ENCODE measurements at places on chromosomes 1 and 21.

GRCh38 chr1:12178511-12178910 lies 11.7 kb downstream of the TNFRSF1B start:
- no peak for DNase-seq

DNA sequence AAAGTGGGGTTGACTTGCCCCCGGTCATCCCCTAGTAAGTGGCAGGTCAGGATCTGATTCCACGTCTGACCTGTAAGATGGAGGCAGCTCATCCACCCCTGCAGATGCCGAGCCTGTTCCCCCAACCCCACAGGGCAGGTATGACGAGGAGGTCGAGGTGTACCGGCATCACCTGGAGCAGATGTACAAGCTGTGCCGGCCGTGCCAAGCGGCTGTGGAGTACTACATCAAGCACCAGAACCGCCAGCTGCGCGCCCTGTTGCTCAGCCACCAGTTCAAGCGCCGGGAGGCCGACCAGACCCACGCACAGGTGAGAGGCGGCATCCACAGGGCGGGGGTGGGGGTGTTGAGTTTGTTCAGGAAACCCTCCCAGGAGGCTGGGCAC lies 9.6 kb downstream of the TMEM201 start:
- DNase-seq: no peak

DNA sequence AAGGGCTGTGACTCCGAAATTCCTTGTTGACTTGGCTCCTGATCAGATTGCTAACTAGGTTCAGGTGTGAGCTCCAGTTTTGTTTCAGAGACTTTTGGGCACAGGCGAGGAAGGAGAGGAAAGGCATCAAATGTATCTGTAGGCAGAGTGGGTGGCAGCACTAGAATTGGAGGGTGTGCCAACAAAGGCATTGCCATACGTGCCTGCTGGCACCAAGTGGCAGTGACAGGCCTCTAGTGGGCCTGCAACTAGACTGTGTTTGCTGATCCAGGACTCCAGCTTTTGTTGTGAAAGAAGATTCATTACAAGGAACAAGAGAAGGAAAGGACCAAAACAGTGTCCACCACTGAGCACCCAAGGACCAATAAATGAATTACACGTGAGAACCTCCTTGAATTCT lies 79.5 kb downstream of the TM2D1 start:
- no peak for DNase-seq

- no peak for DNase-seq
Measured at GRCh38 chr1:119015547-119015946, 27.4 kb upstream of the TBX15 start.

Measured in sciatic nerve (tissue), 2 donors.